ENCODE measurements at places on chromosomes 3 and 15.

- DNase-seq = no peak
Measured at GRCh38 chr3:65635657-65636056, 403.1 kb downstream of the MAGI1 start.

GRCh38 chr3:50455161-50456018 is 48.0 kb downstream of the CACNA2D2 start:
- DNase-seq = no peak

DNA sequence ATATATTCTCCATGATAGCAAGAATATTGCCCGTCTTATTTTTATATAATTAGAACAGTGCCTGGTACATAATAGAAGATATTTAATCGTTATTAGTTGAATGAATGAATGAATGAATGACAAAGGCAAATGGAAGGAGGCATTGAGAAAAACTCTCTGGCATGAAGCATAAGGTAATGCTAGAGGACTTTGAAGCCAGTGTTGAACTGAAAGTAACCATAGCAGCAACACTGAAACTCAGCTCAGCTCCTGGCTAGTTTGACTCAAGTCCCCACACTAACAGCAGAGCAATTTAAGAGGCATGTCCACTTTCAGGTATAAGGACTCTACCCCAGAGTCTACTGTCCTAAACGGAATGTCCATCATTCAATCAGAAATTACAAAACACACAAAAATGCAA is 227.0 kb downstream of the CPNE4 start:
- no peak for DNase-seq

DNA sequence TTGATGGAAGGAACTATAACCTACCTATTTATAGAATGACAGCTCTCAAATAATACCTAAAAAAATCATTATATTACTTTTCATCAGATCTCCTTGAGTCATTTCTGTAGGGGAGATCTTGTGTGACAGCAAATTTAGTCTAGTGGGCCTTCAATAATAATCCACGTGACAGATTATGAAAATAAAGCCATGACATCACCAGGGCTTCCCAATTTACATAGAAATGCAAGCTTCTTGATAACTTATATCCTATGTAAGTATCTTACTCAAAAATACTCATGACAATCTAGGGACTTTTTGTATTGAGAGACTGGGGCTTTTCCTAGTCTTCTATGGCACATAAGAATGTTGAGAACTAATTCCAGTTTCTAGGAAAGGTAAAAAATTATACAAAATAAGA is 21.6 kb downstream of the IFT57 start:
- DNase-seq = no peak

DNA sequence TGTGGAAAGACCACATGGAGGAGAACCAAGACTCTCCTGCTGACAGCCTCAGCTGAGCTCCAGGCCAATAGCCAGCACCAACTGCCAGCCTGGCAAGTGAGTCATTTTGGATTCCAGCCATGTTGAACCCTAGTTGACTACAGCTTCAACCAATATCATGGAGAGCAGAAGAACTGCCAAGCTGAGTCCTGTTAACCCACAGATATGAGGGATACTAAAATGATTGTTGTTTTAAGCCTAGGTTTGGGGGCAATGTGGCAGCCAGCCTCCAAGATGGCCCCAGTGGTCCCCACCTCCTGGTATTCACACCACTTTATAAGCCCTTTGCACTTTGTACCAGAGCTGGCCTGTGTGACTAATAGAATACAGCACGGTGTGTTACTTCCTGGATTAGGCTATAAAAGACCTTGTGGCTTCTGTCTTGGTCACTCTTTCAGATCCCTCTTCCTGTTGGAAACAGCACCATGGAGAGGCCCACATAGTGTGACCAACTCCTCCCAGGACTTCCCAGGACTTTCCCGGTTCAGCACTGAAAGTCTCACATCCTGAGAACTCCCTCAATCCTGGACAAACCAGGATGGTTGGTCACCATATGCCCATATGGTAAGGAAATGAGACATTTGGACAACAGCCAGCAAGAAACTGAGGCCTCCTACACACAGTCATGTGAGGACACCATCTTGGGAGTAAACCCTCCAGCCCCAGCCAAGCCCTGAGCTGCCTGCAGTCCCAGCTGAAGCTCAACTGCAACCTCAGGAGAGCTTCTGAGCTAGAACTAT is 32.4 kb upstream of the CDV3 start:
- DNase-seq = no peak

DNA sequence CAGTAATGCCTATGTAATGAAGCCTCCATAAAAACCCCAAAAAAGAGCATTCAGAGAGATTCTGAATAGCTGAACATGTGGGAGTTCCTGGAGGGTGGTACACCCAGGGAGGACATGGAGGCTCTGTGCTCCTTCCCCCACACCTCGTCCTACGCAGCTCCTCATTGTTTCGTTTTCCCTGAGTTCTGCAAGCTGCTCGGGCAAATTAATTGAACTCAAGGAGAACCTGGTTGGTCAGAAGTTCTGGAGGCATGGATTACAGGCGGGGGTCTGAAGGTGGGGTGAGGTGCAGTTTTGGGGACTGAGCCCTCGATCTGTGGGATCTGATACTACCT is 142.2 kb downstream of the MYO9A start:
- no peak for DNase-seq

DNA sequence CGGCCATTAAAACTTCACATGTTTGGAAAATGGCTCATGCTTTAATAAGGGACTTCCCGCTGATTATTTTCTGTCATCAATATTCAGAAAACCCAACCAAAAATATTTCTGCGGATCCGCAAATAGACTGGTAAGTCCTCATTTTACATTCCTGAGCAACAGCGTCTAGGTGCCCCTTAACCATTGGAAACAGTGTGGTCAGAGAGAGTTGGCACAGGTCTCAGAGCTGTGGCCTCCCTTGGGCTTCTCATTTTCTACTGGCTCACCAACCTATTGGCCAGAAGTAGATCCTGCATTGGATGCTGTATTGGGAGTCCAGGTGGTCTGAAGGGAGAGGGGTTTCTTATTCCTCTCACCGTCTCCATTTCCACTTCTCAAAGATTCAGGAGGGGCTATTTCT is 348.1 kb upstream of the DCBLD2 start:
- DNase-seq = no peak

All from activated gamma-delta T cell treated with anti-CD3 and anti-CD28 coated beads, Interleukin-2, amount 50 U/mL, for 16 hours (primary cell).